ENCODE measurements at places on chromosomes 2 and 18.
A peak's percentile ranks its signal among the peaks of the same experiment; 100 is the strongest.

DNA sequence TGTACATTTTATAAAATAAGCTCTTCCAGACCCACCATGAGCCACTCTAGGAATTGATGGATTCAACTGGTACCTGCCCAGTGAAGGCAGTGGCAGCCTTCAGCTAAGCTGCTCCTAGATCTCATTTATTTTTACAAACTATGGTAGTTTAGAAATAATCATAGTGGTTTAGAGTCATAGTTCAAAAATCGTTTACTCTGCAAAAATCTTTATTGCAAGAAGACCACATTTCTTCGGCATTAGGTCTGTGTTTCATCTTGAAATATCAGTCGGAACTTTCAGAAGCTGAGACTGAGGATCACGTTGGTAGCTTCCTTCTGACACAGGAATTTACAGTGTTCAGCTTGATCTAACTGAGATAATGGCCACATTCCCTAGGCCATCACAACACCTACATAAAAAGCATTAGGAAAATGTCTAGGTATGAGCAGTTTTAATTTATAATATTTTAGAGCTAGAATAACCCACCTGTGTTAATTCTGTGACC lies 206.2 kb upstream of the PID1 start:
- no peak for DNase-seq

GRCh38 chr2:177148477-177149154 lies 64.0 kb upstream of the HNRNPA3 start:
- DNase-seq: peak; percentile 76

GRCh38 chr2:229474125-229474524 lies 203.0 kb upstream of the PID1 start:
- DNase-seq: no peak

GRCh38 chr2:213185147-213185822 lies 33.9 kb upstream of the IKZF2 start:
- DNase-seq: no peak

- DNase-seq: peak; percentile 56
Measured at GRCh38 chr18:5197032-5197434, at the start of gene AKAIN1. TSS of gene AKAIN1 (minus strand) at chr18:5197257. CDS start at chr18:5197053, 204 bp downstream.

- DNase-seq: peak; percentile 53
Measured at GRCh38 chr2:72415241-72415661, 267.6 kb upstream of the CYP26B1 start.

DNA sequence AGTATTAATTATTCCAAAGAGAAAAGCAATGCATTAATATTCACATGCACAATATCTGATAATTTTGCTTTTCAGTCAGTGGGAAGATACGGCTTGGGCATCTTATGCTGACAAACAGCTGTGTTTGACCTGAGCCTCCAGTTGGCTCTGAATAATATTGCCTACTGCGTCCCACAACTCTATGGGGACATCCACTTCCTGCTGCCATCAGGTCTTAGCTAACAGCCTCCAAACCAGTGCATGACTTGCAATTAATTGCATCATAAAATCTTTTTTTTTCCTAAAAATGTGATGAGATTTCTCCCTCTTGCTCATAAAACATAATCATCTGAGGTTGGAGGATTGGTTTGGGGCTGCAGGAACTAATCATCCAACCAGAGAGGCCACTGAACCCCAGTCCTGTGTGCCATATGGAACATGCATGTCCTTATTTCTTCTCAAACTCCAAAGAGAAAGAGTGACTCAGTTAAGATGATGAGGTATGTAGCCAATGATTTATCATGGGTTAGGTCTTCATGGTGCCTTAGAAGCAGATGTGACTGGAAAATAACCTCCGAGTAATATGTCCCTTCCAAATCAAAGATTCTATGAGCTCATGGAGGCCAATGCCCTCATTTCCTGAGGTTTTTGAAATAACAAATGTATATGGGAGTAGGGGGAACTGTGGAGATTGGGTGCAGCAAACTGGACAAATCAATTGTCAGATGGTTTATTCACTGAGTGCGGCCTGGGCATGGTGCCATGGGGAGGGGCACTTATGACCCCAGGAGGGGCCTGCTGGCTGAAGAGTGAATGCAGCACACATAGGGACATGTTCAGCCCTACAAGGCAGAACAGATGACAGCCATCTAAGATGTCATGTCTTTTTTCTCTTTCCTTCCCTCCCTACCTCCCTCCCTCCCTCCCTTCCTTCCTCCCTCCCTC lies 39.4 kb downstream of the EDAR start:
- DNase-seq: peak; percentile 11

GRCh38 chr2:181680055-181680936 lies at the start of gene NEUROD1:
TSS of gene NEUROD1 (minus strand) at chr2:181680517. CDS start at chr2:181678860, 1,657 bp downstream.
- DNase-seq: no peak

GRCh38 chr2:65549257-65549627 lies 116.8 kb upstream of the SPRED2 start:
- no peak for DNase-seq

DNA sequence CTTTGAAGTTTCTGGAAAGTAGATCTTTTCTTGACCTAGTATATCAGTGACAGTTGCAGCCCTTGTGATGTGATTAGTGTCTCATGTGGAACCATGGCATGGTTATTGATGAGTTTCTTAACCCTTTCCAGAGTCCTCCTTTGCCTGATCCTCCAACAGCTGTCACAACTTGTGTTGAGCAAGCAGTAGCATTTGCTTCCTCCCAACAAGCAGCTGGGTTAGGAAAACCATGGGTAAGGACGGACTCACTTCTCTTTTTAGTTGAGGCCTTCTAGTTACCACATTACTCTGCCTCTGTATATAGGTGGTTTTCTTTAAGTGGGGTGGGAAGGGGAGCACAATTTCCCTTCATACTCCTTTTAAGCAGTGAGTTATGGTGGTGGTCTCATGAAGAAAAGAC lies 96.3 kb downstream of the XRCC5 start:
- DNase-seq: no peak

GRCh38 chr2:206020171-206020570 lies 65.8 kb downstream of the INO80D start:
- no peak for DNase-seq

- DNase-seq: peak; percentile 53
Measured at GRCh38 chr2:223976635-223977226, 19.5 kb downstream of the MRPL44 start.

GRCh38 chr2:134109725-134110124 lies 144.1 kb upstream of the MGAT5 start:
- DNase-seq: no peak

GRCh38 chr2:156334496-156335478 lies 2.3 kb upstream of the NR4A2 start:
- peak; percentile 90 for DNase-seq

- no peak for DNase-seq
Measured at GRCh38 chr2:182319556-182320505, 107.0 kb downstream of the PDE1A start.

DNA sequence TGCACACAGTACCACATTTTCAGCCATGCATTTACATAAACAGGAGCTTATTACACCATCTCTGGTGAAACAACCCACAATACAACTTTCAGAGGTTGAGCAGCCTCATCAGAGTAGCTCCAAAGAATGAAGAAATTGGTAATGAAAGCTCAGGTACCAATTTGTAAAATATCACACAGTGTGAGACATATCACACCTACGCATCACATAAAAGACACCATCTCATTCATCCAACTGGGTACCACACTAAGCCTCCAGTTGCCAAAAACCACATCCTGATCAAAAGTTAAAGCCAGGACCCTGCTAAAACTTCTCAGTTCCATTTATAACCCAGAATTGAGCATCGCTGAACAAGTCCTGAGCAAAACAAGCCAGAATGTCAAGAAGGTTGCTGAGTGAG lies 4.6 kb downstream of the TMEM163 start:
- DNase-seq: no peak

DNA sequence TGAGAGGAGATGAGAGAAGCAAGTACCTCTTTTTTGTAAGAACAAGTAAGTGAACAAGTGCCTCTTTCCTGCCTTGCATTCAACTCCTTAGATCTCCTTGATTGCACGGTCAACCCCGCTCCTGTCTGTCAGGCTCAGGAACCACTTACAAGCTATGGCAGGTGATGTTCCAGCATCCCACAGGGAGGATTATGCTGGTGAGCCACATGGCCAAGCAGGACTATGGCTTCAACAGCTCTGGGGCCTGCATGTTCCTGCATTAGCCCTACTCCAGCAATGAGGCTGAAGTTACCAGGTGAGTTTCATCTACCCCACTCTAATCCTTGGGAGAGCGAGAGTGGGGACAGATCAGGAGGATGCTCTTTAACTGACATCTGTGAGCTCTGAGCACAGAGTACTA lies 29.5 kb downstream of the TTC32 start:
- no peak for DNase-seq

GRCh38 chr2:128626760-128627511 lies 308.3 kb upstream of the HS6ST1 start:
- DNase-seq: peak; percentile 66

- no peak for DNase-seq
Measured at GRCh38 chr2:116094196-116094595, 1651.8 kb downstream of the DPP10 start.

- DNase-seq: no peak
Measured at GRCh38 chr2:67384123-67384822, 12.9 kb upstream of the ETAA1 start.

DNA sequence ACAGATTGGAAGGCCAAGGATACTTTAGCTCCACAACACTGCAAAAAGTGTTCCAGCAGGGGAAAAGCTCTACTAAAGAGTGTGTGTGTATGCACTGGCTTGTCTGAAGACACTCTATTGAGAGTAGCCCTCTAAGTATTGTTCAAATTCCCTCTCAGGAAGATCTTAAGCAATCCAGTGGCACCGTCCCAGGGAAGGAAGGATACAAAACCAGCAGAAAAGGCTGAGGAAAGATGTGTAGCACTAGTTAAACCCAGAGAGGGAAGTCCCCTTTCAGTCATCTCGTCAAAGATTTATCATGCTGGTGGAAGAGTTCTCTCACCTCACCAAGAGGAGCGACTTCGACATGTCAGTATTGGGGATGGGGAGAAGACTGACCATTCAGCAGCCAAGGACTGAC lies 50.5 kb downstream of the DHRS9 start:
- no peak for DNase-seq

- no peak for DNase-seq
Measured at GRCh38 chr2:84224121-84224520, 235.0 kb downstream of the SUCLG1 start.

- DNase-seq: no peak
Measured at GRCh38 chr2:163757814-163758213, 22.0 kb upstream of the FIGN start.

Data from fibroblast of skin of scalp (primary cell).